ENCODE measurements at places on chromosomes 6 and 20. TPM values are rescaled to one million over a fixed set of nuclear protein-coding genes. Genes with fewer than 3 reads are reported as not detected.

Gene HLA-B
- total RNA-seq, result 668 TPM

Gene RREB1
- 54.7 TPM for total RNA-seq

Gene SLC17A3
- not detected for total RNA-seq

Gene KIFC1
- total RNA-seq, result 4.4 TPM

Gene CGA
- total RNA-seq, result not detected
